HCT116 (cell line): ENCODE measurements at places on chromosomes 16 and 17.

DNA sequence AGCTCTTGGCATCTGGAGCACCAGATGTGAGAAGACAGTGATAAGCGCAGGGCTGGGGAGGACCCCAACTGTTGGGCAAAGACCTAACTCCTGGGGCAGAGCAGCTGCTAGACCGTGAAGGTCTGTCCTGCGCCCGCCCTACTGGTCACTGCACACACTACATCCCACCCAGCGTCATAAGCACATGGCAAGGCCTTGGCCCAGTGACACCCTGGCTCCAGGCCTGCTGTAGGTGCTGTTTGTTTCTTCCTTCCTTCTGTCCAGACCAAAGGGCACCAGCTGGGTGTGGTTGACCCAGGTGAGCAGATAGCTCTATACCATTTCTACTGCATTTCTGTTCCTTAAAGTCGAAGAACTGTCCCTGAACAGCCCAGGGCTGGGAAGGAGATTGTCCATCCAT, 6.4 kb downstream of the TRPV3 start:
- no peak for DNase-seq

DNA sequence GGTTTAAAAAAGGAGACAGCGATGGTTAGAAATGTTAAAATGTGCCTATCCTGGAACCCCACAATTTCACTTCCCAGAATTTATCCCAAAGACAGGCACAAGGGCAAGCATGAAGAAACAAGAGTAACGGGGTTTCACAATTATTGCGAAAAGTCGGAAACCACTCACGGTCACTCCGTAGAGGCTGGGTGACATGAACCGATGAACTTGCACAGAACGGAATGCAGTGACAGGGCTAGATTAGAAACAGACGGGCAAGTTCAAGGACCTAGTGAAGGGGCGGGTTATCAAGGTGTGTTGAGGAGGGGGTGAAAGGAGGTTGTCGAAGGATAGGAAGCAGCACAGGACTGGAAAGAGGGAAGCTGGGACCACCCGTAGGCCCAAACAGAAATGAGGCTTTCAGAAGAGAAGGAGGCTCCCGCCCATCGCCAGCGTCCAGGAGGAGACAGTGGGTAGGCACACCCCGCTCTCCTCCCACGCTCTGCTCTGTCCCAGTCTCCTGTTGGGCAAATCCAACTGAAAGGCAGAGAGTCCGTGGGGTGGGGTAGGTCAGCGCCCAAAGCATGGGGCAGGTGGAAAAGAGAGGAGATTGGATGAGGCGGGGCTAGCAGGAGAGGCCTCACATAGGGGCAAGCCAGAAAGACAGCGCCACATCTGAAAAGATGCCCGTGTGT, 47.4 kb upstream of the JPH3 start:
- no peak for DNase-seq

- peak; percentile 75 for DNase-seq
These were observed 21.4 kb downstream of the ALOX15B start for GRCh38 chr17:8060274-8060673.

DNA sequence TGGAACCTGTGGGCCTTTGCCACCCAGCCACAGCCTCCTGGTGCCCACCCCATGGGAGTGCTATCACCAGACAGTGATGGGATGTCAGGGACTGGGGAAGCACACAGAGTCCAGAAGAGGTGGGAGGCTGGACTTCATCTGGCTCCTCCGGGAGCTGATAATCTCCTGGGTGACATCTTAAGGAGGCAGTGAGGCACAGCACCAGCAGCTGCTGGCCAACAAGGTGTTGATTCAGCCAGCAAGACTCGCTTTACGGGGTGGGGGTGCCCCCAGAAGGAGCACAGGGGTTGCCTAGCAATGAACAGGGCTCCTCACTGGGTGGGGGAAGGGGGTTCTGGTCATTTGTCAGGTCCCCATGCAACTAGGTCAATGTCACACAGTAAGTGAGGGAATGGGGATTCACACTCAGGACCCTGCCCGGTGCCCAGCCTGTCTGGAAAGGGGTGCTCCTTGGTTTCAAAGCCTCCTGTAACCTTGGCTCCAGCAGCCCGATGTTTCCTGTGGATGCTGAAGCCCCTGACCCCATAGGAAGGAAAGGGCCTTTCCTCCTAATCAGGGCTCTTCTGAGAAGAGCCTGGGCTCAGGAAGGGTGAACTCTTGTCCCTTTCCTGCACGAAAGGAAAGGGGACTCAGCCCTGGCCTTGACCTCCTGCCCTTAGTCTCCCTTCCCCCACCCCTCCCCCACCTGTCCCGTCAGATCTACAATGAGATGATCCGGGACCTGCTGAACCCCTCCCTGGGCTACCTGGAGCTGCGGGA, 17.7 kb downstream of the KIF19 start:
- no peak for DNase-seq

DNA sequence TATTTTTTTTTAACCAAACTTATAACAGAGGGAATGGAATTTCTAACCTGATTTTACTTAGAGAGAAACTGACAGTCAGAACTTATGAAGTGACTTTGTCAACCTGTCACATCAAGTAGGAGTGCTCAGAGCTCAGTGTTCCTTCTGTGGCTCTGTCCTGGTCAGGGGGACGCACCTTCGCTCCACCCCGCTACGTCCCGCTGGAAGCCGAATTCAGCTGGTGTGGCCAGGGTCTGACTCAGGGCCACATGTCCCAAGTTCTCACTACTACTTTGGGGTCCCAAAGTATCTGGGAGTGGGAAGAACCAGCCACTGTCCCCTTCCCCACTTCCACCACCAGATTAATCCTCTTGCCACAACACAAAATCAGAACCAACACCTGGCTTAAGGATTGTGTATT, 51.4 kb downstream of the C16orf78 start:
- no peak for DNase-seq

GRCh38 chr16:50688867-50689266, 4.5 kb upstream of the NOD2 start:
- no peak for DNase-seq

- no peak for DNase-seq
These were observed 17.9 kb upstream of the AKAP1 start for GRCh38 chr17:57067162-57067561.

DNA sequence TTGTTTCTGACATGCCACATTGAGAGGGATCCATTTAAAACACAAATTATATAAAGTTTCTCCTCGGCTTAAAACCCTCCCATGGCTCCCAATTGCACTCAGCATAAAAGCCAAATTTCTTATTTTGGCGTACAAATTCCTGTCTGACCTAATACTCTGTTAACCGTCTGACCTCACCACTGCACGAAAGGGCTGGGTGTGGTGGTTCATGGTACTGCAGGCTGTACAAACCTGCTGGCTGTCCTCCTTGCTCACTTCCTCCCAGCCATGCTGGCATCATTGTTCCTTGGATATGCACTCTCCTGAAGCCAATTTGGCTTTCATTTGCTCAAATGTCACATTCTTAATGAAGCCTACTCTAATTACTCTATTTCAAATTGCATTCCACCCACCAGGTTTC, 301.6 kb upstream of the C16orf82 start:
- DNase-seq: no peak

DNA sequence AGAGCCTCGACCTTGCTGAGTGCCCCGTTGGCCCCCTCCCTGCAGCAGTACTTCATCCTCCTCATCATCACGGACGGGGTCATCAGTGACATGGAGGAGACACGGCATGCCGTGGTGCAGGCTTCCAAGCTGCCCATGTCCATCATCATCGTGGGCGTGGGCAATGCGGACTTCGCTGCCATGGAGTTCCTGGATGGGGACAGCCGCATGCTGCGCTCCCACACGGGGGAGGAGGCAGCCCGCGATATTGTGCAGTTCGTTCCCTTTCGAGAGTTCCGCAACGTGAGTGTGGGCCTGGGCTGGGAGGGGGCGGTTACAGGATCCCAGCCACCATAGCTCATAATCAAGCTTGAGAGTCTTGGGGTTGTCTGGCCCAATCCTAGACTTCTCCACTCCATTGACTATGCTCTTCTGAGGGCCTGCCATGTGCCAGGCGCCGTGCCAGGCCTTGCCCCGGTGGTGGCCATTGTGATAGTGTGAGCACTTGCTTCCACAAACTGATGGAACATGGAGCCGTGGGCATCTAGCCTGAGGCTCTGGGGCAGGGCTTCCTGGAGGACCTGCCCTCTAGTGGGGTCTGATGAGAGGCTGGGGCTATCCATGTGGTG, 39.7 kb downstream of the PSME3IP1 start:
- DNase-seq: no peak

GRCh38 chr17:75869282-75870141, 8.9 kb downstream of the TRIM47 start:
- no peak for DNase-seq

- DNase-seq: no peak
These were observed 12.2 kb upstream of the CCL5 start for GRCh38 chr17:35892091-35893035.
